ENCODE measurements at places on chromosomes 2 and 18.

GRCh38 chr2:79101024-79101423, 13.2 kb upstream of the REG1B start:
- DNase-seq, result no peak

- DNase-seq, result no peak
These were observed 127.3 kb upstream of the GPC1 start for GRCh38 chr2:240308111-240308651.

DNA sequence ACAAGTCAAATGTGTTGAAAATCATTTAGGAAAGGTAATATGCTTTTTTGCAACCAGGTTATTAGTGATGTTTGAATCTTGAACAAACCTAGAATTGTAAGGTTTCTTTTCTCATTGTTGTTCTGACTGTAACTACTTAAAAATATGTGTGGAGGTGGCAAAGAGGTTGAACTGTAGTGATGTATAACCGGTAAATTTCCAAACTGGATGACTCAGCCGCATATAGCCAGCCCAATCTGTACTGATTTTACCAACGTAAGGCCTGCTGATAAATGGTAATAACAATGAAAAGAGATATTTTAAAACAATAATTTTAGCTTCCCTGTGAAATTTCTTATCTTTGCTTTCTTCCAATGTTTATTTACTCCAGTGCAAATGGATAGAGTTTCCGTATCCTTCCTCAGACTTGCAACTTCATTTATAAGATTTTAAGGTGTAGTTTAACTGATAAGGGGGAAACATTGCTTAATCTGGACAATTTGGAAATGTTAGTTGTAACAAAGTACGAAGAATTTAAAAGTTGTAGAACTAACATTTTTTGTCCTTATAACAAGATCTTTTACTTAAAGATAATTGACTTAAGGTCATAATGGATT, 1170.4 kb upstream of the ZEB2 start:
- no peak for DNase-seq

DNA sequence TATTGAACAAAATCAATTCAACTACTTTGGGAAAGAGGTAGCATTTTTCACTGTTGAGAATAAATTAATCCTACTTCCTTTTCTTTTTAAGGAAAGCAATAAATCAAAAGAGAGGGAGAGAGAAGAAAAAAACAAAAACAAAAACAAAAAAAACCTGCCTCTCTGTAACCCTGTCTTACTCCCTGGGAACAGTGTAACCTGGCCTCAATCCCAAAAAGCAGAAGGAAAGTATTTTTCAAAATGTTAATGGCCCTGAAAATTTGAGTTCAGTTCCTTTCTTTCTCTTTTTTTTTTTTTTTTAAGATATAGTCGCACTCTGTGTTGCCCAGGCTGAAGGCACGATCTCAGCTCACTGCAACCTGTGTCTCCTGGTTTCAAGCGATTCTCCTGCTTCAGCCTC, 35.9 kb downstream of the RHOB start:
- no peak for DNase-seq

- DNase-seq, result no peak
These were observed 53.3 kb upstream of the B3GNT7 start for GRCh38 chr2:231342061-231342711.
